ENCODE measurements at places on chromosomes 4 and X. TPM values are rescaled to one million over a fixed set of nuclear protein-coding genes. Genes with fewer than 3 reads are reported as not detected.

SMIM10L2A gene
- 0.29 TPM for total RNA-seq

XK gene
- 2.0 TPM for total RNA-seq

PABPC4L gene
- total RNA-seq: 7.8 TPM

KANTR gene
- 4.4 TPM for total RNA-seq

ITGB1BP2 gene
- 1.2 TPM for total RNA-seq

GC gene
- not detected for total RNA-seq

SPANXB1 gene
- total RNA-seq: 5.3 TPM

TEX13A gene
- total RNA-seq: not detected

VGLL1 gene
- not detected for total RNA-seq

DCAF8L2 gene
- not detected for total RNA-seq

AKAP4 gene
- not detected for total RNA-seq

EGFL6 gene
- not detected for total RNA-seq

PAGE5 gene
- 3.0 TPM for total RNA-seq

BMX gene
- 0.07 TPM for total RNA-seq

PRDX4 gene
- 324 TPM for total RNA-seq

NUP62CL gene
- 3.8 TPM for total RNA-seq

DRD5 gene
- total RNA-seq: not detected

GALNTL6 gene
- total RNA-seq: not detected

SYTL4 gene
- total RNA-seq: 5.7 TPM

PDLIM3 gene
- 6.0 TPM for total RNA-seq

VEGFC gene
- total RNA-seq: 39.3 TPM

HPSE gene
- 2.3 TPM for total RNA-seq

PGAM4 gene
- not detected for total RNA-seq

SASH3 gene
- total RNA-seq: not detected

HTN3 gene
- total RNA-seq: not detected

ZFYVE28 gene
- 0.89 TPM for total RNA-seq

TAF7L gene
- total RNA-seq: not detected

GK gene
- 17.6 TPM for total RNA-seq

ZNF595 gene
- 18.0 TPM for total RNA-seq

CFI gene
- 1.1 TPM for total RNA-seq

UGT2B11 gene
- not detected for total RNA-seq

PTCHD1 gene
- not detected for total RNA-seq

ADH1A gene
- total RNA-seq: not detected

GPM6B gene
- total RNA-seq: not detected

MND1 gene
- total RNA-seq: 28.9 TPM

BTK gene
- total RNA-seq: not detected

PNMA3 gene
- total RNA-seq: not detected

ARL9 gene
- not detected for total RNA-seq

All from A172 (cell line).